T-helper 2 cell (primary cell): ENCODE measurements at places on chromosomes 5 and 9.
A peak's percentile ranks its signal among the peaks of the same experiment; 100 is the strongest.

DNA sequence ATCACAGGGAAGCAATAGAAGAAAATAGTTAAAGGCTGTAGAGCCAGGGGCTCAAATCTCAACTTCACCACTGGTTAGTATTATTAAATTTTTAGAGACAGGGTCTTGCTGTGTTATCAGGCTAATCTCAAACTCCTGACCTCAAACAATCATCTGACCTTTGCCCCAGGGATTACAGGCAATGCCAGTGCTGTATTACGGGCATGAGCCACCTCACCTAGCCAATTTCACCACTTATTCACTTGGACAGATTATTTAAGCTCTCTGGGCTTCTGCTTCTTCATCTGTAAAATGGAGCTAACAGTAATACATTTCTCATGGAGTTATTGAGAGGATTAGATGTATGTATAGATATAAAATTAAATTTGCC is 155.9 kb upstream of the KLF4 start:
- DNase-seq = no peak

DNA sequence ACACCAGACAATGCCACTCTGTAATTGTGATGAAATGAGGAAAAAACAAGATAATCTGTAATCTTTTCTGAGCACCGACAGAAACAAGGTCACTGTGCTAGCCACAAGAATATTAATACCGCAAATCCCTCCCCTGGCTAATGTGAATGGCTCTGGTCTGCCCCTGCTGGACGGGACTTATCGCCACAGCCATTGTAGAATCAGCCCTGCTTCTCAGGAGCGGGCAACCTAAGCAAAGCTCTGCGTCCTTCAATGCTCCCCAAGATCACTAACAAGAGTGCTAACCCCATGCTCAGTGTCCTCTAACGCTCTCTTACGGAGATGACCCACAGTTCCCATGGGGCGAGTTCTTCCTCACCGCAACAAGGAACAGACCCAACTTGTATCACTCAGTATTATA is 42.7 kb downstream of the OR2V1 start:
- no peak for DNase-seq

- DNase-seq = no peak
These were observed 141.3 kb downstream of the MAN2A1 start for GRCh38 chr5:109830955-109831502.

DNA sequence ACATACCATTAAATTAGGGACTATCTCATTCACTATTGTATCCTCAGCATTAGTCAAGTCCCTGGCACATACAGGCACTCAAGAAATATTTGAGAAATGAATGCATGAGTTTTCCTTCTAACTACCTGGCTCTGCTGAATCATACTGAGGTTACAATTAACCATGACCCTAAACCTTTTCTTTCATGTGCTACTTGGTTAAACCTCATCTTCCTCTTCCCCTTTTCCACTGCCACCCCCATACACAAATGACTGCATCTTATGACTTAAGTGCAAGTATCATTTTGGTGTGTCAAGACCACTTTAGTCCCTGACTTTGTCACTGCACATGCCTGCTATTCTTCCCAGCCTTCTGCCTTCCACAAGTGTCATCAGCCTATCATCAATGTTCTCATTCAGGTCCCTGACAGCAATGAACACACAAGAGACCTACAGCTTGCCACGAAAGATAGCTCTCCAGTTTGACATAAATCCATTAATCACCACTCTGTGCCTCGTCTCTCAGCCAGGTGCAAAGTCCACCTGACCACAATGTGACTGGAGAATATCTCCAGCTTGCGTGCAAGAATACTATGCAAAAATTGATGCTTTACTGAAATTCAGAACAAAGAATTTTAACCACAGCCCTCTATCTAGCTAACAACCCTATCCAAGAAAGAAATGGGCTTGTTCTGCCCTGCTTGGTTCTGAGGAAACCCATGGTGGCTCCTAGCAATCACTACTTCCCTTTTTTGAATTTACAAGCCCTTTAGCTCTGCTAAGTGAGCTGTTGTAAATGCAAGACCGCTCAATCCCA is 74.5 kb downstream of the MAPKAP1 start:
- DNase-seq = no peak

DNA sequence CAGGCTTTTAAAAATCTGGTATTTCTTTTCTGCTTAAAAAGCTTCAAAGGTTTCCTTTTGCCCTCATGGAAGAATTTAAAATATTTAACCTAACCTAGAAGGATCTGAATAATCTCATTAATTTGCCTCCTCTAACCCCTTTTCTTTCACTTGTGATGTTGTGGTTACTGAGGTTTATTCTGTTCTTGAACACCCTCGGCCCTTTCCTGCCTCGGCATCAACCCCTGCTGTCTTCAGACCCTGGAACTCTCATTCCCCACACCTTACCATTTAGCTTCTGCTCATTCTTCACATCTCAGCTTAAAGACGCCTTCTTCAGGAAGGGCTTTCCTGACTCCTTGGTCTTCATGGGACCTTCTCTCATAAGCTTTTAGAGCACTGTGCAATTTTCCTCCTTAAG is 131.4 kb upstream of the MAN2A1 start:
- no peak for DNase-seq

- no peak for DNase-seq
These were observed 73.8 kb downstream of the MRPL36 start for GRCh38 chr5:1725641-1726468.

GRCh38 chr5:63286724-63287123 is 675.5 kb downstream of the HTR1A start:
- no peak for DNase-seq

DNA sequence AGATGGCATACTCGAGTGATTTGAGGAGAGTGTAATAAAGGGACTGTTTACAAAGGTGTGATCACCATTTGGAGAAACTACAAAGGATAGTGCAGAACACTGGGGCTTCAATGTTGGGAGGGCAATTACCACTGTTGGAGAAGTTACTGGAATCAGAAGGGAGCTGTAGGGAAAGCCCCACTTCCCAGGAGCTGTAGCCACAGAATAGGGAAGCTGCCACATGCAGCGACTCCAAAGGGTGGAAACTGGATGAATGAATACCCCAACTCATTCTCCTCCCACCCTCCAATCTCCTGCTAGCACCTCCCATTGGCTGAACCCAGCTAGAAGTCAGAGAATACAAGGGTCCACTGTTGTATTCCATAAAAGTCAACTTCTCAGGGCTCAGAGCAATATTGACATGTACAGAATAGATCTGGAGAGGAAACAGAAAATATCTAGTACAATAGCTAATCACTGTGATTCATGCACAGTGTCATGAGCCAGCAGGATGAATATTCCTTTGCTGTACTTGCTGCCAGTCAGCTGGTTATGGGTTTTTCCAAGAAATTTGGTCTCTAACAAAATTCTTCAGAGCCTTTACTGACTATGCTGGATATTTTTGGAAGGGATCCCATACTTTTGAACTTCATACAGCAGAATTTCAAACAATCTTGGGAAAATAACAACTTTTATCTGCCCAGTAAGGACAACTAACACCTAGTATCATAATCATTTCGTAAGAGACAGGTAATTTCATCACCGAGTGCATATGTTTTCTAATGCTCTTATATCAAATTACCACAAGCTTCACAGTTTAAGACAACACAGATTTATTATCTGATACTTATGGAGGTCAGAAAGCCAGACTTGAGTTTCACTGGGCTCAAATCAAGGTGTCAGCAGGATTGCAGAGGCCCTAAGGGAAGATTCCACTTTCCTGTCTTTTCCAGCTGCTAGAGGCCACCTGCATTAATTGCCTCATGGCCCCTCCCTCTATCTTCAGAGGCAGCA is 39.6 kb downstream of the PDCD1LG2 start:
- no peak for DNase-seq

DNA sequence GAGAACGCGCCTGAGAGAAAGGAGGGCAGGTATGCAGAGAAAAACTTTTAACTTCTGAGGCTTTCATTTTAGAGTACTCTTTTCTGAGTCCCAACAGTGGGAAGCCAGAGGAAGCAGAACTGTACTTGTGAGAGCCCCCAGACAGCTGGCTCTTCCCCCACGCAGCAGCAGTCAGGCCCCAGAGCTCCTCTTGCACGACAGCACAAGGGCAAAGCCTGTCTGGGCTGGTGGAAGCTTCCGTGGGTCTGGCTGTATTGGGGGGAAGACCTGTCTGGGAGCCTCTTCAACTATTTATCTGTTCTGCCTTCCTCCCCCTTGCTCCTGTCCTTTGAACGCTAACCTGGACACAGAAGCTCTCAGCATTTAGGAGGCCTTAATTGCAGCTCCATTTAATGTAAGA is 68.2 kb downstream of the THBS4 start:
- no peak for DNase-seq

DNA sequence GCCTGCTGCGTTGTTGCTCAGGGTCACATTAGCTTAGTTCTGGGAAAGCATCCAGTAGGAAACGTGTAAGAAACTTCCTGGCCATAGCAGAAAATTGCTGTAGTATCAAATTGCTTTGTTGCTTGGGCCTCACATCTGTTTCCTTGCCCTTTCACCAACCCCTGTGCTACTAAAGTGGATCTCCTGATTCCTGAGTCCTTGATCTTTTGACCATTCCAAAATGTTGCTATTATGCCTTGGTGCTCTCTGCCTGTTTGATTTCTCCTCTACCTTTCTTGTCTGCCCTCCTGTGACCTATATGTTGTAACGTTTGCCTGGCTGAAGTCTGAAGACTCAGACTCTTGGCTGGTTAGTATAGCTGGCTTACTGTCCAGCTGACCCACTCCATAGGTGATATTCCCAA is 350.5 kb downstream of the ADGRV1 start:
- no peak for DNase-seq

- no peak for DNase-seq
These were observed 10.3 kb upstream of the BRD3OS start for GRCh38 chr9:134014946-134015345.

DNA sequence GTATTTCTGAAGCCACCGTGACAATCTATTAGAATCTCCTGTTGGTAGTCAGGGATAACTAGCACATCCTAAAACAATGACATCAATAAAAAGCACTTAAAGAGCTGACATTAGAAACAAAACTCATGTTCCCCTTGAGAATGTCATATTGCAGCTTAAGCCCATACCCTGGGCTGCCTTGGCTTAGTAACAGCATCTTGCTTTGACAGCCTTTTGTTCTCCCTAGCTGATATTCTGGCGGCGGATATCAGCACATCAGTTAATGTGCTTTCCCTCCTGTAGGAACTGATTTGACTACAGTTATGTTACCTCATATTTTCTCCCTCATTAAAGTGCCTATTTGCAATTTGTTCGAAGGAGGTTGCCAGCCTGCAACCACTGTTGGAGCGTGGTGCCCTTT is 214.1 kb downstream of the CD180 start:
- no peak for DNase-seq

- no peak for DNase-seq
These were observed 719 bp downstream of the PAIP2 start for GRCh38 chr5:139342423-139342723.

- no peak for DNase-seq
These were observed 12.1 kb upstream of the CAMSAP1 start for GRCh38 chr9:135919318-135919890.

DNA sequence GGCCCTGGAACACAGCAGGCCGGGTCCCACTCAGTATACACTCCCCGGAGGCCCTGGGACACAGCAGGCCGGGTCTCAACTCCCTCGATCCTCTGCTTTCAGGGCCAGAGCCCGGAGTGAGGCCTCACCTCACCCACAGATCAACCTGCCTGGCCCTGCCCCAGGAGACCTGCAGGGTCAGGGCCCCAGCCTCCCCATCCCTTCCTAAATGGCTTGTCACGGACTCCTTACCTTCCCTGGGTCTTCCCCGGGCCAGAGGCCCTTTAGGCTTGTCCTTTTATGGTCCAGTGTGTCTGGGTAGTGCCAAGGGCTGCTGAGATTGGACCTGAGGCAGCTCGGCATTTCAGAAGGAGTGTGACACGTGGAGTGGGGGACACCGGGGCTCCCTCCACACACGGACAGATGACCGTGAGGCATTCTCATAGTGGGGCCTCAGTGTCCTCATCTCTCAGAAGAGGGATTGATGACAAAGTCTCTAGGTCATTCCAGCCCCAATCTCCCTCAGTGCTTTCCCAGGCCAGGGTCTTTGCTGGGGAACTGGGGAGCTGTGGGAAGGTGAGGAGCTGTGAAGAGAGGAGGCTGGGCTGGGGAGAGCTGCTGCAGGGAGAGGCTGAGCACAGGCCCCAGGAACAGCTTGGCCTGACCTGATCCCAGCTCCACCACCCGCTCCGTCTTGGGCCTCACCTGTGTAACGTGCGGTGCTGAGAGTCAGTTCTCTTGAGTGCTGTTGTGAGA is 18.0 kb upstream of the PLEKHG4B start:
- no peak for DNase-seq

GRCh38 chr5:39194466-39195136 is 24.8 kb downstream of the FYB1 start:
- no peak for DNase-seq

- DNase-seq = peak; percentile 48
These were observed 74.5 kb downstream of the CDKN2A start for GRCh38 chr9:21919377-21920362.

DNA sequence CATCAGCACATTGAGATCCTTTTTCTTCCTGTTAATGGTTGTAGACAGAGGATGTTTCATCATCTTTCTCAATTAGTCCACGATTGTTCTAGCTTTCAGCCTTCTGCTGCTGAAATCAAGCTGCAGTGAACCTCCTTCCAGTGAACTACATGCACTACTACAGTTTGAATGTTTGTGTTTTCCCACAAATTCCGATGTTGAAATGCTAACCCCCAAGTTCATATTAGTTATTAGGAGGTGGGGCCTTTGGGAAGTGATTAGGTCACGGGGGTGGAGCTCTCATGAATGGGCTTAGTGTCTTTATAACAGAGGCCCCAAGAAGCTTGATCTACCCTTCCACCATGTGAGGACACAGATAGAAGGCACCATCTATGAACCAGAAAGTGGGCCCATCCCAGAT is 32.9 kb downstream of the NSG2 start:
- DNase-seq = no peak

- DNase-seq = no peak
These were observed 100.2 kb upstream of the IL12B start for GRCh38 chr5:159430361-159431012.

DNA sequence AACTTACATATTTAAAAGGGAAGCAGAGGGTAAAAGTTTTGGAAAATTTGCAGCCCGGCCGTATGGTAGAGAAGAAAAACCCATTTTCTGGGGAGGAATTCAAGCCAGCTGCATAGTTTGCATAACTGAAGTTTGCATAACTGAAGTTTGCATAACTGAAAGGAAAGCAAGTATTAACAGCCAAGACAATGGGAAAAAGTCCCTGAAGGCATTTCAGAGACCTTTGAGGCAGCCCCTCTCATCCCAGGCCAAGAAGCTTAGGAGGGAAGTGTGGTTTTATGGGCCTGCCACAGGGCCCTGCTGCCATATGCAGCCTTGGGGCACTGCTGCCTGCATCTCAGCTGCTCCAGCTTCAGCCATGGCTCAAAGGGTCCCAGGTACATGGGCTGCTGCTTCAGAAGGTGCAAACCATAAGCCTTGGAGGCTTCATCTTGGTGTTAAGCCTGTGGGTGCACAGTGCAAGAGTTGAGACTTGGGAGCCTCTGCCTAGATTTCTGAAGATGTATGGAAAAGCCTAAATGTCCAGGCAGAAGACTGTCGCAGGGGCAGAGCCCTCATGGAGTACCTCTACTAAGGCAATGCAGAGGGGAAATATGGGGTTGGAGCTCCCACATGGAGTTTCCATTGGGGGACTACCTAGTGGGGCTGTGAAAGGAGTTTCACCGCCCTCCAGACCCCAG is 36.9 kb upstream of the CXCL14 start:
- no peak for DNase-seq

- peak; percentile 66 for DNase-seq
These were observed 298.1 kb downstream of the NR3C1 start for GRCh38 chr5:143105216-143105905.

GRCh38 chr9:68998812-68999211 is 15.1 kb downstream of the PRKACG start:
- no peak for DNase-seq

GRCh38 chr5:95770830-95771708 is 39.9 kb downstream of the RHOBTB3 start:
- no peak for DNase-seq
